CD4-positive, alpha-beta memory T cell (primary cell): ENCODE measurements at places on chromosomes 2 and 18. TPM values are rescaled to one million over a fixed set of nuclear protein-coding genes. Genes with fewer than 3 reads are reported as not detected.
A peak's percentile ranks its signal among the peaks of the same experiment; 100 is the strongest.

DNA sequence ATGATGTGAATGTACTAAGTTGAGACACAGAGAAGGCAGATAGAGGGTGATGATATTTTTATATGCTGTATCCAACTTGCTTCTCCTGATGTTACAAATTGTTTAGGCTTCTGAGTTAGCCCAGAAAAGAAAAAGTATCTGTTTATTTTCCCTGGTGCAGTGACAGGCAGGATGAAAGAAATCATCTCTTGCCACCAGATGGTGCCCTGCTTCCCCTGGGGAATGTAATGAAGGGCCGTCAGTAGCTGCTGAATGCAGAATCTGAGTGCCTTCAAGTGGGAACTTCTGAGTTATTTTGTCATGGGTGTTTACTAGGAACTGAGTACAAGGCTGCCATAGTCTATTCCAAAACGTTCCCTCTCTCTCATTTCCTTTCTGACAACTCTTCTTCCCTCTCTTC lies 525.6 kb downstream of the MBD2 start:
- H3K4me1 ChIP-seq = no peaks in the 10 kb centered on the region
- no peaks in the 10 kb centered on the region for H3K27me3 ChIP-seq
- H3K4me3 ChIP-seq = no peak overlapping the region
- no peak for DNase-seq
- H3K27ac ChIP-seq = no peak overlapping the region

DNA sequence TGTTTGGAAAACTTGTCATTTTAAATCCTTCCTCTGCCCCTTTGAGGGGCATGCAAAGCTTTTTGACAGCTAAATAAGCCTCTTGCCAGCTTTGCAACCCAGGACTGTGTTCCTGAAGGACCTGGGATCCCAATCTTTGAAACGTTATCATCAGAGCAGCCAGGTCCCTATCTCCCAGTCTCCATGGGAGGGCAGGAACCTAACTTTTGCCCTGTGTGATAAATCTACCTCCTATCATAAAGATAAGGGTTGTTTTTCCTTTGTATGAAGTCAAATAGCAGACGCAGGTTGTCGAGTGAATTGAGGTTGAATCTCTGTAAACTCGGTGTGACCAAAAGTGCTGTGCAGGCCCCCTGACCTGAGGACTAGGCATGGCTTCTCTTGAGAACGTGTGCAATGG lies 30.1 kb downstream of the TPRKB start:
- no peak for DNase-seq
- H3K27me3 ChIP-seq = no peaks in the 10 kb centered on the region
- no peaks in the 10 kb centered on the region for H3K4me1 ChIP-seq
- H3K36me3 ChIP-seq = no peaks in the 10 kb centered on the region
- no peak overlapping the region for H3K4me3 ChIP-seq
- no peak overlapping the region for H3K27ac ChIP-seq

DNA sequence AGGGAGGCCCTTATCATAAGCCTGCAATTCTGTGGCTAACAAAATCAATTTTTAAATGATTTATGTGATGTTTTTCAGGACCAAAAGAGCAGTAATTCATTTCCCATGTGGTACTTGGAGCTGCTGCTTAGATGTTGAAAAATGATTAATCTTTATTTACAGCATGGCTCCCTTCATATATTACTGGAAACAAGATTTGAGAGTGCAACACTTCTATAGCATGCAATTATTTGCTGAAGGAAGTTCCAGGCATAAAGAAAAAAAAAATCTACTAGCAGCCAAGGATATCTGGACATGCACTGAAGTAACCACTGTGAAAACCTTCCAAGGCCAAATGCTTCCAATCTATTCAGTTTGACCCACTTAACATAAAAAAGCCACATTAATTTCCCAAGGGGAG lies 186.3 kb downstream of the SLC8A1 start:
- no peak overlapping the region for H3K27ac ChIP-seq
- H3K4me1 ChIP-seq = no peaks in the 10 kb centered on the region
- no peaks in the 10 kb centered on the region for H3K36me3 ChIP-seq
- no peaks in the 10 kb centered on the region for H3K27me3 ChIP-seq
- no peak for DNase-seq

DNA sequence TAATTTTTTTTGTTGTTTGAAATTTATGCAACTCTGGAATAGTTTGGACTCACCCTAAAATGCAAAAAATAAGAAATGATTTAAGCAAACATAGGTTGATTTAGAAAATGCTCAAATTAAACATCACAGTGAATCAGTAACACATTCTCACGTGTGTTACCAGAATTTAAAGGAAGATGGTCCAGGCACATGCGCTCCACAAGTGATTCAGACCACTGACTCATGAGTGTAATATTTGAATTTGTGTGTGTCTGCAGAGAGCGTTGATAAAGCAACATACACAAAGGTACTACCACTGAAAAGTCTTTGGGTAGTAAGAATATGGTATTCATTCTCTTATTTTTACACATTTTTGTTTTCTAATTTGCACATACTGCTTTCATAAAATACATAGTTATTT lies 7.9 kb downstream of the SS18 start:
- peaks cover 20% of the 10 kb centered on the region for H3K36me3 ChIP-seq
- H3K27ac ChIP-seq = no peak overlapping the region
- no peaks in the 10 kb centered on the region for H3K27me3 ChIP-seq
- no peak overlapping the region for H3K4me3 ChIP-seq
- DNase-seq = no peak

DNA sequence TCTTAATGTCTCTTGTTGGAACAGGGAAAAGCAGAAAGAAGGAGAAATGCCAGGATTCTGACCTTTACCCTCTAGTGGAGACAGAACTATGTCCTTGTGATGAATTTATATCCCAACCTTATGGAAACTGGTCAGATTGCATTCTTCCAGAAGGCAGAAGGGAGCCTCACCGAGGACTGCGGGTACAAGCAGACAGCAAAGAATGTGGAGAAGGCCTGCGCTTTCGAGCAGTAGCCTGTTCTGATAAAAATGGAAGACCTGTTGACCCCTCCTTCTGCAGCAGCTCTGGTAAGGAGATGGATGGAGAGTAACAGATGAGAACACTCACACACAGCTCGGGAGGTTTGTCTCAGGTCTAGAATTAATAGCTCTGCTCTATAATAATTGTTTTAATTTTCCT lies 552.7 kb upstream of the HNMT start:
- no peaks in the 10 kb centered on the region for H3K36me3 ChIP-seq
- no peak for DNase-seq
- H3K27me3 ChIP-seq = no peaks in the 10 kb centered on the region
- H3K4me3 ChIP-seq = no peak overlapping the region
- H3K4me1 ChIP-seq = no peaks in the 10 kb centered on the region

DNA sequence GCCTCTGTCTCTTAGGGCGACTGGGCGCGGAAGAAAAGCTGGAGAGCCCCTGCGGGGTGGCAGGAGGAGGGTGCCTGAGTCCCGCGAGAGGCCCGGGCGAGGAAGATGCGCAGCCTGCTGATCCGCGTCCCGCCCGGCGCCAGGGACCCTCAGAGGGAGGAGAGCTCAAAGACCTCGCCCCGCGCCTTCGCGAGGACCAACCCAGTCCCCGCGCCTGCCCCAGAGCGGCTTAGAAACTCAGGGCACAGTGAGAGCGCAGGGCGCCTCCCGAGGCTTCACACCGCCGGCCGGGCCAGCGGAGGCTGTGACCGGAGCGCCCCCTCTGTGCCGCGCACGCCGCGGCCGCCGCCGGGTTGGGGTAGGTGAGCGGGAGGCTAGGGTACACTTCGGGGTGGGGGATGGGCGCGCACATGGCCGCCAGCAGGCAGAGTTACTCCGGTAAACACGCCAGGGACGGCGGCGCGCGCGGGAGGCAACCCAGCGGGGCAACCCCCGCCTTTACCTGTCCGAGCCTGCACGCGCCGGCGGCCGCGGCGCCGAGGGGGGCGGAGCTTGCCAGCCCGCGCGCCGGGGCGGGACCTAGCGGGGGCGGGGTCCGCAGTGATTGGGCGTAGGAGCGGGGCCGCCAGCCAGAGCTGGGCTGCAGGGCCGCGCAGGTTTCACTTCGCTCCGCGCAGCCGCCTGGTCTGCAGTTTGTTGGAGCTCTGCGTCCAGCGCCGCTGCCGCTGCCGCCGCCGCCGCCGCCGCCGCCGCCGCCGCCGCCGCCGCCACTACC lies at the start of gene BCL2L11:
BCL2L11 (plus strand) TSS at position 662 of the 775 bp plus-strand sequence. CDS start 2,832 bp downstream, outside the sequence.
- peaks cover 47% of the 10 kb centered on the region for H3K4me1 ChIP-seq
- H3K4me3 ChIP-seq = peak within 1 kb of the TSS; percentile 83
- H3K36me3 ChIP-seq = no peaks in the 10 kb centered on the region
- peak within 1 kb of the TSS; percentile 32 for H3K27ac ChIP-seq
- H3K27me3 ChIP-seq = peaks cover 36% of the 10 kb centered on the region

Gene LOXL3
- total RNA-seq = 0.32 TPM
